Activated CD4-positive, alpha-beta memory T cell treated with anti-CD3 and anti-CD28 coated beads, Interleukin-2, amount 10 ng/mL, durations not matched to agents 7 days and 5 days (primary cell): ENCODE measurements at places on chromosomes 11 and 22.

GRCh38 chr11:75802913-75803820 lies 11.8 kb upstream of the UVRAG start:
- H3K36me3 ChIP-seq = no peaks in the 10 kb centered on the region
- peak; percentile 76 for DNase-seq
- H3K27ac ChIP-seq = no peak overlapping the region
- H3K4me3 ChIP-seq = no peak overlapping the region

DNA sequence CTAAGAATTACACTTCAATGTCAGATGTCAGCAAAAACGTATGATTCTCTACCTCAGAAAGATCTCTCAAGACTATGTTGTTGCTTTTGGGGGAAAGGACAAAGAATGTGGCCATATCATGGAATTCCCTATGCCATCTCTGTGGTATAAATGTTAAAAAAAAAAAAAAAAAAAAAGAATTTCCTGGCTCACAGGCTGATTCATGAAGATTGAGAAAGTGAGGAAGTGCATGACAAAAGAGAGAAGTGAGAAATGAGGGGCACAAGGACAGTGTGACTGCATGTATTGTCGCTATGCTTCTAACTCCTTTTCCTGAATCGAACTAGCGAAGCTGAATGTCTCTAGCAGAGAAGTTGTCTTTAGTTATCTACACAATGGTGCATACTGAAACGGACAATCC lies 80.6 kb upstream of the CARD18 start:
- H3K36me3 ChIP-seq = no peaks in the 10 kb centered on the region
- DNase-seq = no peak
- H3K4me3 ChIP-seq = no peak overlapping the region
- H3K27ac ChIP-seq = no peak overlapping the region
- H3K4me1 ChIP-seq = no peaks in the 10 kb centered on the region

- no peak overlapping the region for H3K27ac ChIP-seq
- H3K4me1 ChIP-seq = no peaks in the 10 kb centered on the region
- H3K27me3 ChIP-seq = no peaks in the 10 kb centered on the region
These were observed 77.2 kb downstream of the MYEOV start for GRCh38 chr11:69370984-69371709.

DNA sequence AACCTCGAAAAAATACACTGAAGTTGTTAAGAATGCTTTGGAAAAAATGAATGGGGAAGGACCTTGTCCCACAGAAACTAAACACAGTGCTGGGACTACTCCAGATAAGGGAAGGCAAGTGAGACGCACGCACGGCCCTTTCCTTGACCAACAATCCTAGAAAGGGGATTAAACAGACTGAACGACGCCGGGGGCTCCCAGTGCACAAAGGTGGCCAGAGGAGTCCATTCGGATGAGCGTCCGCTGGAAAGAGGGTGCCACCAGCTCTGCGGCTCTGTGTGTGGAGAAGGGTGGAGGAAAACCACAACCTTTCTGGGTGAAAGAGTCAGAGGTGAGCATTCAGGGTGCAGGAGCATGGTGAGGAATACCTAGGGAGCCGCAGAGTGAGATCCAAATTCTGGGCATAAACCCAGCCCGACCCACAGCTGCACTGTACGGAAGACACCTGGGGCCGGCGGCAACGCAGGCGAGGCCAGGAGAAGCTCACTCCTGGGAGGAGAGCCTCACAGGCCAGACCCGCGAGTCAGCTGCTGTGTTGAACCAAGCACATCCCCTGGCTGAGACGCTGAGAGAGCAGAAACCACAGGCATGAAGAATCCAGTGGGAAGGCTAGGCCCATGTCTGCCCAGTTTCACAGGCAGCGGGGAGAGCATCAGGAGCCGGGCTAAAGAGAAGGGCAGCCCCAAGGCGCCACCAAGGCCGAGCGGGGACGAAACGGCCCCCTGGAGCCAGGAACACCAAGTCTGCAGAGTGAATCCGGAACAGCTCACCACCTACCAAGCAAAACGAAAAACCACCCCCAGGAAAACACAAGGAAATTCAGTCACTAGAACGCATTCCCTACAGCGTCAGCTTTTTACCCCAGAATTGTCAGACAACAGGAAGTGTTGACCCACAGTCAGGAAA lies 177.1 kb downstream of the BRD1 start:
- no peak overlapping the region for H3K4me3 ChIP-seq
- peaks cover 13% of the 10 kb centered on the region for H3K4me1 ChIP-seq
- DNase-seq = no peak
- H3K27ac ChIP-seq = no peak overlapping the region
- H3K36me3 ChIP-seq = peaks cover 16% of the 10 kb centered on the region

DNA sequence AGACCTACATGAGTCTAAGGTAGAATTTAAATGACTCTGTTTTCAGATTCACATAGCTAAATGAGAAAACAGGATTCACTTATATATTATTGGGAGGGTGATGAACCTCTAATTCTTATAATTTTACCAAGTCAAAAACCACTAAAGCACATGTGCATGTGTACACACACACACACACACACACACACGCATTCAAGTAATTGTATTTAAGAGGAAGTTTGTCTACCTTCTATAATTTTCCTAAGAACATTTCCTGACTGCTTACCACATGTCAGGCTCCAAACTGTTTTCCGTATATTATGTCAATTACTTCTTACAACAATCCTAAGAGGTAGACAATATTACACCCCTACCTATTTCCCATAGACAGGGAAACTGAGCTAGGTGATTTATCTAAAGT lies 6.7 kb downstream of the RNF141 start:
- H3K27ac ChIP-seq = no peak overlapping the region
- peaks cover 4% of the 10 kb centered on the region for H3K4me1 ChIP-seq
- H3K36me3 ChIP-seq = peaks cover 11% of the 10 kb centered on the region
- no peaks in the 10 kb centered on the region for H3K27me3 ChIP-seq

DNA sequence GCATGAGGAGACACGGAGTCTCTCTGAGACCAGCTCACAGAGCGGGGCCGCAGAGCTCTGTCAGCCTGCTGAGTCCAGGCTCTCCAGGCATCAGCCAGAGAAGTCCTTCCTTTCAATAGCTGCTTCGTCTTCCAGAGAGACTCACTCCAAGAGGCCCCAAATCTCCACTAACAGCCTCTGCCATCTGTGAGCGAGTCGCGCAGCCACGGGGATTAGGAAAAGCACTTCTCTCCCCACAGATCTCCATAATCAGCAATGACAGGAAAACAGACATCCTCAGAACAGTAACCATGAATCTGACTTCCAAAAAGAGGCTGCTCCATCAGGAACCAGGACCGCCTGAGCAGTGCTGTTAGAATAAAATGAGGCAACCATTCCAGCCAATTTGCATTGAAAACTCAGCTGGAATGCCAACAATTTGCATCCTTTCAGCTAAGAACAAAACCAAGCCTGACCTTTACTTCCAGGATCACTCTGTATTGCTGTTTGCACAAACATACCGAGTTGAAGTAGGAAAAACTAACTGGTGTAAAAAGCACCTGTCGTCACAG lies 65.4 kb downstream of the SMCO4 start:
- H3K4me3 ChIP-seq = no peak overlapping the region
- no peaks in the 10 kb centered on the region for H3K27me3 ChIP-seq

GRCh38 chr11:13984616-13985450 lies 22.3 kb downstream of the SPON1 start:
- H3K27ac ChIP-seq = no peak overlapping the region
- no peaks in the 10 kb centered on the region for H3K36me3 ChIP-seq
- no peaks in the 10 kb centered on the region for H3K4me1 ChIP-seq
- DNase-seq = no peak

- no peak overlapping the region for H3K27ac ChIP-seq
- peaks cover 19% of the 10 kb centered on the region for H3K4me1 ChIP-seq
- no peak for DNase-seq
- no peaks in the 10 kb centered on the region for H3K27me3 ChIP-seq
- peaks cover 2% of the 10 kb centered on the region for H3K36me3 ChIP-seq
- H3K4me3 ChIP-seq = no peak overlapping the region
These were observed 2.4 kb upstream of the ALDH3B1 start for GRCh38 chr11:68007498-68008380.

GRCh38 chr11:120280600-120281051 lies 40.7 kb downstream of the POU2F3 start:
- DNase-seq = no peak
- H3K4me3 ChIP-seq = no peak overlapping the region
- H3K27me3 ChIP-seq = peaks cover 18% of the 10 kb centered on the region
- no peaks in the 10 kb centered on the region for H3K4me1 ChIP-seq
- no peak overlapping the region for H3K27ac ChIP-seq

- H3K27ac ChIP-seq = no peak overlapping the region
- DNase-seq = no peak
- H3K36me3 ChIP-seq = peaks cover 37% of the 10 kb centered on the region
- no peak overlapping the region for H3K4me3 ChIP-seq
These were observed 8.4 kb downstream of the EMSY start for GRCh38 chr11:76453248-76453647.

DNA sequence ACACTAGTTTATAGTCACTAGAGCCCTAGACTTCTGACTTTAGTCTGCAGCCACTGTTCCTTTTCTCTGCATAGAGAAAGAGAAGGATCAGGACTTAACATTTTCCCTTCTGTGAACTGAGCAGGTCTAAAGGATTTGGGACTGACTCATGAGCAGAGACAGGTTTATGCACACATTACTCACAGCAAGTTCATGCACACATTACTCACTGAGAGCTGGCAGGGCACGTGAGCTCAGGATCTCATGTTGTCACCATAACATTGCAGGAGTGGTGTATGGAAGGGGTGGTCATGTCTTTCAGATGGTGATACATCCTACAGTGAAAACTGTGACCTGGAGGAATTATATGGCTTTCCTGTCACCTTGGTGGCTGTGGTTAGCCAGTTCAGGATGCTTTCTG lies 56.4 kb downstream of the CEP164 start:
- no peak overlapping the region for H3K4me3 ChIP-seq
- no peak for DNase-seq
- no peak overlapping the region for H3K27ac ChIP-seq

DNA sequence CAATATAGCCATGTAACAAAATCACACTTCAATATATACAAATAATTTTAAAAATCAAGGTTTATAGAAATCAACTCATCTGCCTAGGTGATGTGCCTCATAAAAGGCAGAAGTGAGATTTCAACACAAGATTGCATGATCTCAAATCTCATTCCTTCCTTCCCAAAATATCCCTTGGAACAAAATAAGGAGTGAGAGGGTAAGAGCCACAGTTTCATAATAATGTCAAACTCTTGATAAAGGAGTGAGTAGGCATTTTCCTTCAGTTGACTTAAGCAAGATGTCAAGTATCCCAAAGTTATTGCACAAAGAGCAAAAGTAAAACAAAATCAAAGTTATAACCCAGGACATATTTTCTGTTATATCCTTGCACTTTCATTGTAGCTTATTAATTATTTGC lies 81.3 kb downstream of the C22orf31 start:
- DNase-seq = no peak
- H3K27me3 ChIP-seq = peaks cover 45% of the 10 kb centered on the region
- no peak overlapping the region for H3K27ac ChIP-seq
- H3K4me1 ChIP-seq = no peaks in the 10 kb centered on the region
- H3K4me3 ChIP-seq = no peak overlapping the region

DNA sequence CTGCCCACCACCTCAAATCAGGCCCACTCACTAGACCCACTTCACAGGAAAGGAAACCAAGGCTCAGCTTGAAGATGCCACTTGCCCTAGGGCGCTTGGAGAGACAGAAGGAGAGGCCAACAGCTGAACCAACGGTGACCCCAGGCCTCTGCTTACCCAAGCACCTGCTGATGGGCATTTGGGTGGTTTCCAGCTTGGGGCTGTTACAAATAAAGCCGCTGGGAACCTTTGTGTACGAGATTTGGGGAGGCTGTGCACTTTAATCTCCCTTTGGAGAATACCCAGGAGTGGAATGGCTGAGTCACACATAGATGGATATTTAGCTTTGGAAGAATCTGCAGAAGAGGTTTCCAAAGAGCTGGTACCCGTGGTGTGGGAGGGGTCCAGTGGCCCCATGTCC lies 50.9 kb upstream of the LINC01488 start:
- H3K27me3 ChIP-seq = peaks cover 12% of the 10 kb centered on the region
- H3K4me1 ChIP-seq = peaks cover 6% of the 10 kb centered on the region
- no peaks in the 10 kb centered on the region for H3K36me3 ChIP-seq
- no peak for DNase-seq
- no peak overlapping the region for H3K4me3 ChIP-seq
- no peak overlapping the region for H3K27ac ChIP-seq

GRCh38 chr11:73748300-73748699 lies 12.6 kb downstream of the RAB6A start:
- H3K27ac ChIP-seq = no peak overlapping the region
- no peaks in the 10 kb centered on the region for H3K27me3 ChIP-seq
- no peak overlapping the region for H3K4me3 ChIP-seq
- peaks cover 8% of the 10 kb centered on the region for H3K36me3 ChIP-seq
- H3K4me1 ChIP-seq = peaks cover 18% of the 10 kb centered on the region
- no peak for DNase-seq

DNA sequence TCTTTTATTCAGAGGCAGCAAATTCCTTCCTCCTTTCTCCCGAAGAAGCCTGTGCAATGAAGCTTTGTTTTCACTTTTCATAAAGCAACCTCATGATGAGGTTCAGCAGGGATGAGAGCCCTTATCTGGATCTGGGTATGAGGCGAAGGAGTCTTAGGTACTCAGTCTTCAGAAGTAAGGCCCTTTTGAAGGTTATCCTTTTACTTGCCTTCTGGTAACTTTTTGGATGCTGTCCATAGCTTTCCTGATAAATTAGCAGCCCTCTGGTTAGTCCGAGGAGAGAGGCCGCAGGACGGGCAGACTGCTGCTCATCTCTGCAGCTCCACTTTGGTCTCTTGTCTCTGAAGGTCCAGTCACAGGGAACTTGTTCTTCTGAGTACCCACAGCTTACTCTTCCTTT lies 1.1 kb downstream of the TRIM22 start:
- H3K4me1 ChIP-seq = peaks cover 43% of the 10 kb centered on the region
- peak overlapping the region; percentile 96 for H3K4me3 ChIP-seq
- H3K27me3 ChIP-seq = no peaks in the 10 kb centered on the region

- no peak overlapping the region for H3K4me3 ChIP-seq
- H3K27me3 ChIP-seq = peaks cover 32% of the 10 kb centered on the region
- H3K36me3 ChIP-seq = no peaks in the 10 kb centered on the region
- DNase-seq = no peak
These were observed 2.6 kb downstream of the CHRM1 start for GRCh38 chr11:62918531-62918930.

DNA sequence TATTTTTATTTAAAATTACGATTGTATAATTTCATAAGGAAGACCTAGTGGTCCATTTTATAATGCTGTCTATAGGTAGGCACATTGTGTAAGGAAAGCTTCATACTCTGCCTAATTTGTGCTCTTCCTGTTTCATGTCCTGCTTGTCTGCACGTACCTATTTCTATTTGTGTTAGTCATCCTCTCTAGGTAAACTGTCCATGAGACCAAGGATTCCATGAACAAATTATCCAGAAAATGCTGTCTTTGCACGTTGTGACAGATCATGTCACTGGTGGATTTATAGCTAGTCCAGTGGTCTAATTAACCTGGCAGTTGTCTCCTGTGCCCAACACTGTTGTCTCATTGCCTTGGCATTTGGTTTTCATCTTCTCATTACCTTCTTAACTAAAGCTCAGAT lies 44.7 kb downstream of the DNAJC24 start:
- DNase-seq = no peak
- no peaks in the 10 kb centered on the region for H3K27me3 ChIP-seq
- H3K4me1 ChIP-seq = no peaks in the 10 kb centered on the region
- H3K4me3 ChIP-seq = no peak overlapping the region

- no peak overlapping the region for H3K4me3 ChIP-seq
- no peak overlapping the region for H3K27ac ChIP-seq
- no peaks in the 10 kb centered on the region for H3K4me1 ChIP-seq
- H3K36me3 ChIP-seq = no peaks in the 10 kb centered on the region
These were observed 8.2 kb downstream of the OR51B5 start for GRCh38 chr11:5335170-5335569.

GRCh38 chr22:36077271-36077670 lies 48.6 kb upstream of the RBFOX2 start:
- no peaks in the 10 kb centered on the region for H3K4me1 ChIP-seq

- no peak overlapping the region for H3K27ac ChIP-seq
- no peak overlapping the region for H3K4me3 ChIP-seq
- no peaks in the 10 kb centered on the region for H3K4me1 ChIP-seq
- H3K36me3 ChIP-seq = no peaks in the 10 kb centered on the region
- H3K27me3 ChIP-seq = peaks cover 16% of the 10 kb centered on the region
These were observed 72.2 kb downstream of the CCDC73 start for GRCh38 chr11:32722255-32722654.
